Ovary (tissue), 10 donors: ENCODE measurements at places on chromosomes 11 and 22. TPM values are rescaled to one million over a fixed set of nuclear protein-coding genes. Genes with fewer than 3 reads are reported as not detected.

Gene SCN4B
- total RNA-seq = 1.00 TPM

DNA sequence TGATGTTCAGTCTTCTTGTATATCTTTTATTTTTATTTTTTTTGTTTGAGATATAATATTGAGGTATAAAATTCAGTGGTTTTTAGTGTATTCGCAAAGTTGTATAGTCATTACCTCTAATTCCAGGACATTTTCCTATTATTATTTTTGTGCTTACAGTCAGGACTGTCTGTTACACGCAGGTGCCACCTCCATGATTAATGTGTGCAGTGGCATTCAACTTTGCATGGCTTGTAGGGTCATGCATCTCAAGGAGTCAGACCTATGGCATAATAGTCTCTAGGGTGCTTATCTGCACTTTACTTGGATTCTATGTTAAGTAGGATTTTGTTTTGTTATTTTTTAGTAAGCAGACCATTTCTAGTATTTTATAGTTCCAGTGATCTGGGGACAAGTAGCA, 1.0 kb downstream of the CTR9 start:
- DNase-seq = no peak

GRCh38 chr22:49856343-49856742, 2.7 kb downstream of the ZBED4 start:
- DNase-seq = peak; percentile 52

DNA sequence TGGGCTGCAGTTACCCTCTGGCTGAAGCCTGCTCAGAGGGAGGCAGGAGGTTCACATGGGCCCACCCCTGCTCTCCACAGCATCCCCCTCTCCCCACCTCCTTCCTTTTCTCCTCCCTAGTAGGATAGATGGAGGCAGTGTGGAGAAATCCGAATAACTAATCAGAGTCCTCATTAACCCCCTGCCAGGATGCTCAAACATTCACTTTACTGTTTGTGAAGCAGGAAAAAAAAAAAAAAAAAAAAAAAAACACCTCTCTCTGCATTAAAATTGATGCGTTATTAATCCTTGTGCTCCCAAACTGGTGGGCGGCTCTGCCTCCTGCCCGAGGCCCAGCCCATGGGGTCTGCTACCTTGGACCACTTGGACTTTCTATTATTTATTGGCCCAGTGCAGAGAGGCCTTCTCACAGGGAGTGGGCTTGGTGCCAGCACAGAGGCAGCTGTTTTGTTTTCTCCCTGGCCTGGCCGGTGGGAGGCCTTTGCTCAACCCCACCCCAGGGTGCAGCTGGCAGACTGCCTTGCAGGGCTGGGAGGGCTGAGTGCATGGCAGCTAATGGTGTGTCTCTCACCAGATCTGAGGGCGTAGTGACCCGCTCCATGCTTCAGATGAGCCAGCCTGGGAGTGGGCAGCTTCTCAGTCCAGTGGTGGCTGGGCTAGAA, 150.7 kb downstream of the PKNOX2 start:
- peak; percentile 85 for DNase-seq

Gene A4GALT
- total RNA-seq = 7.5 TPM

- DNase-seq = no peak
Observed at GRCh38 chr11:73789279-73789670, 1.6 kb downstream of the MRPL48 start.

Gene LUZP2
- total RNA-seq = not detected

Gene HIC2
- 8.0 TPM for total RNA-seq

Gene MMP26
- not detected for total RNA-seq

- DNase-seq = no peak
Observed at GRCh38 chr11:22685111-22685510, 18.7 kb downstream of the GAS2 start.
